ENCODE measurements at places on chromosomes 5 and 9.

DNA sequence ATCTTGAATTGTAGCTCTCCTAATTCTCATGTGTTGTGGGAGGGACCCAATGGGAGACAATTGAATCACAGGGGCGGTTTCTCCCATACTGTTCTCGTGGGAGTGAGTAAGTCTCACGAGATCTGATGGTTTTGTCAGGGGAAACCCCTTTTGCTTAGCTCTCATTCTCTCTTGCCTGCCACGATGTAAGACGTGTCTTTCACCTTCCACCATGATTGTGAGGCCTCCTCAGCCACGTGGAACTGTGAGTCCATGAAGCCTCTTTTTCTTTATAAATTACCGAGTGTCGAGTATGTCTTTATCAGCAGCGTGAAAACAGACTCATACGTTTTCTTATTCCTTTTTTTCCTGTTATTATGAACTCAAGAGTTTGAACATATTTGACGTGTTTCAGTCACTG is 39.1 kb downstream of the RETREG1 start:
- no peak for DNase-seq

- no peak for DNase-seq
Measured at GRCh38 chr9:126148994-126149393, 177.6 kb upstream of the MVB12B start.

DNA sequence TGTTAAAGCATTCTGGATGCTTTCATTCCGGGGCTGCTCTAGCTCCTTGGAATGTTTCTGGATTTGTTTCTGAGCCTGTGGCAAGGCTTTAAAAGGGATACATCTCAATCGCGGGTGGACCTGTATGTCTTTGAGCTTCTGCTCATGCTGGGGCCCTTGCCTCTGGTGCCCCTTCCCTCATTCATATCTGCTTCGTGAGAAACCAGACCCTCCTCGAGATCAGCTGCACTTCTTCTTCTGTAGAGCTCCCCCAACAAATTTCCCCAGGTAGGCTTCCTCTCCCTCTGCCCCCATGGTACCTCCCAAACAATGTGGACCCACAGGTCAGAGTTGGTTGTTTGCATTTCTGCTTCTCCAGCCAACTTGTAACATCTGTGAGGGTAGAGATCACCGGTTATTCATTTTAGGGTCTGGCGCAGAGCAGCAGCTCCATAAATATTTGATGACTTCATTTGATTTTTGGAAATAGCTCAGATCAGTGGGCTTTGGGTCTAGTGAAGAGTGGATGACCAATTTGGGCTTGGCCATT is 6.6 kb downstream of the ZNF618 start:
- DNase-seq: no peak

DNA sequence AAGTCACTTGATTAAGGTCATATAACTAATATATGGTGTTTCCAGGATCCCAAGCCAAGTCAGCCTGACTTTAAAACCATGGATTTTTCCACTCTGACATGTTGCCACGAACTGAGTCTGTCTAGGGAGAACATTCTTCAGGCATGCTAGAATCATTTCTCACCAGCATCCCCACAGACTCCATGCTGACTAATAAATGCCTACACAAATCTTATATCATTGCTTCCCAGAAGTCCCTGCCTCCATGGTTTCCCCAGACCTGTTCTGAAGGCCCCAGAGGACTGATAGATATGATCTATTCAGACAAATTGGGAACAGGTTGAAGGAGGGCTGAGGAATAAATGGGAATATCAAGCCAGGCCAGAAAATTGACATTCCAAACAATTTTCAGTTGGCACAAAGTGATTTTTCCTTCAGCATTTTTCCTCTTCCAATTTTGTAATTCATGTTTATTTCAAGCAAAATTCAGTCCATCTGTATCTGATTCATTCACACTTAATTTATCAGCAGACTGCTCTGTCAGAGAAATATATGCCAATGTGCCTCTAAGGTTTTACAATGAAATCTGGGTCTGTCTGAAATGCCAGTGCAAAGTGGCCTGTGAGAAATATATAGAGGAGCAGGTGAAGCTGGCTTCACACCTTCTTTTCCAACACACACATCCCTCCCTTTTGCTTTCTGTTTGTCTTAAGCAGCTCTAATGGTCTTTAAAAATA is 413.6 kb upstream of the TNC start:
- peak; percentile 98 for DNase-seq

- DNase-seq: no peak
Measured at GRCh38 chr5:109192555-109193281, 217.1 kb downstream of the PJA2 start.

GRCh38 chr5:143355710-143356109 is 47.8 kb downstream of the NR3C1 start:
- peak; percentile 92 for DNase-seq

- DNase-seq: no peak
Measured at GRCh38 chr5:177526791-177527190, 10.0 kb upstream of the DDX41 start.

DNA sequence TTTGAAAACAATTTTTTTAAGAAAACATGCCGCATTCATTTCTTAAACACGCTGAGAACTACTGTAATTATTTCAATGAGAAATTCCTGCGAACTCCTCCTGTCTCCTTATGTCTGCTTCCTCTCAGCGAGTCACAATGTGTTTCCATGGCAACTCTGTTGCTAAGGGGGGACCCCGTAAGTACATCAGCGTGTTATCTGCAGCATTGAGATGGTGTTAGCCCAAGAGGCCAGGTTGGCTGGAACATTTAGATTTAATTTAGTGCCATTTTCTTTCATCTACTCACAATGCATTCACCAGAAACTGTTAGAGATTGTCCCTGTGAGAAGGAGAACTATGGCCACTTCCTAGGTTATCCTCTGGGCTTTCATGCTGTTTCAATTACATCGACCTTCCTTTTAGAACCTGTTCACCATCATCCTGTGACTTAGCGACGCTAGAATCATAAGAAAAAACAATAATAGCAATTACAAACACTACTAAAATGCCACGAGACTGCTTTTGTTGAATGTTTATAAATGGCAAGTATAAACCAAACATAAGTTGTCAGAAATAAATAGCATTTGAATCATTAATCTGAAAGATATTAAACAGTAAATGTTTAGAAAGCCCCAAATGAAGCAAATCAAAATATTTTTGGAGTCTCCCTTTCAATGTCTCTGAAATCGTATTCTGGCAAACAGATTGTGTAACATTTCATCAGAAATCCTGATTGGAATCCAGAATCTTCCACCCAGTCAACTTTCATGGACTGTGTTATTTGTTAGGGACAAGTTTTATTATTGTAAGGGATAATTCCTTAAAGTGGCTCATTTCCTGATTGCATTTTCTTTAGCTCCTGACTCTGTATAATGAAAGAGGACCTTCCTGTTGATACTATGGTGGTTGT is 39.7 kb upstream of the SHC3 start:
- peak; percentile 57 for DNase-seq

DNA sequence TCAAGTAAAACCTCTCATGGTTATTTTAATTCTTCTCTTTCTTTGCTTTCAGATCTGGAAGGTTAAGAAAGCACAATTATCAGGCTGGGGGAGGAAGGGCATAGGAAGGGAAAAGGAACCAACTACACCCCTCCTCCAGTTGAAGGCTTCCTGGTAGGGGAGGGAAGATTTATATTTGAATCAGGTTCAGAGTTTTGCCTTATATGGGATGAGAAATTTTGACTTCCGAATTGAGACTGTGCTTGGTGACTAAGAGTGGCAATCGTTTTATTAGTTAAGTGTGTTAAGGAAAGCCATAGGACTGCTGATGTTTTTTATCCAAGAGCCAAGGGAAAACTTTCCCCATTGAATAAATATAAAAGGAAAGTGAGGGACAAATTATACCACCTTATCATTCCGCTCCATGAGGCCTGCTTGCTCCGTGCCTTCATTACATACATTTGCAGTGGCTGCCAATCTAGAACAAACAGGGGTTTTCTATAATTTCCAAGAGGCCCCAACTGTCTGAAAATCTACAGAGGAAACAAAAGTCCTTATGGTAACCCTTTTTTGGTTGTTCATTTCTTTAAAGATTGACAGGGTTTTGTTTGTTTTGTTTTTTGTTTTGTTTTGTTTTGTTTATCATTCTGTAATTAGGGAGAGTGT is 115.7 kb upstream of the EPB41L4A start:
- DNase-seq: no peak

- no peak for DNase-seq
Measured at GRCh38 chr9:81508476-81508875, 180.9 kb downstream of the TLE1 start.

DNA sequence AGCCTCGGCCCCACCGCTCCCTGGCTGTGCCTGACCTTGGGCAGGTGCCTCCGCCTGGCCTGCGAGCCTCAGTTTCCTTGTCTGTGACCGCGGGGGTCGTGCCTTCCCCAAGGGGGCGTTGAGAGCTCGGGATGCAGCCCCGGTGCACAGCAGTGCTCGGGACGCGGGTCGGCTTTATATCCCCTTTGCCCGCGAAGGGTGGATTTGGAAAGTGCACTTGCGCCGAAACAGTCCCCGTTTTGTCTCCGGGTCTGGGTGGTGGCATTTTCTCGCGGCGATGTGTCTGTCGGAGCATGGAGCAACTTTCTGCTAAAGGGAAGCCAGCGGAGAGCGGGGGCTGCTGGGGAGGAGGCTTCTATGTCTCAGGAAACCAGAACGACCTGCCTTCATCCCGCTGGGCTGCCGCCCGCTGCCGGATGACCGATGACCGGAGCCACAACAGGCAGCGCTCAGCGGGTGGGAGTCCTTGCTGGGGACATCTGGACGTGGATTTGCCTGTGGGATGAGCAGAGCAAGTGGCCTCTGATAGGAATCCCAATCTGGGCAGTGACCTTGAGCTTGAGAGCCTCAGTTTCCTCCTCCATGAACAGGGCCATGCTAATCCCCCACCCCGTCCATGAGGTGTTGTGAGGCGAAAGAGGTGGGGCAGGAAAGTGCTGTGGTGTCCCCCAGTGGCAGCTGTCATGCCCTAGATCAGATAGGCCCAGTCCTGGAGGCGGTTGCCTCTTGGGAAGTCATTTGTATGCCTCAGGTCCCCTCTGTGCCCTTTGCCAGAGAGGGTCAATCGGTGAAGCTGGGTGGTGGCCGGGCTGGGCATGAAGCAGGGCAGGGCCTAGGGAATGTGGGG is 651 bp downstream of the HRH2 start:
- no peak for DNase-seq

DNA sequence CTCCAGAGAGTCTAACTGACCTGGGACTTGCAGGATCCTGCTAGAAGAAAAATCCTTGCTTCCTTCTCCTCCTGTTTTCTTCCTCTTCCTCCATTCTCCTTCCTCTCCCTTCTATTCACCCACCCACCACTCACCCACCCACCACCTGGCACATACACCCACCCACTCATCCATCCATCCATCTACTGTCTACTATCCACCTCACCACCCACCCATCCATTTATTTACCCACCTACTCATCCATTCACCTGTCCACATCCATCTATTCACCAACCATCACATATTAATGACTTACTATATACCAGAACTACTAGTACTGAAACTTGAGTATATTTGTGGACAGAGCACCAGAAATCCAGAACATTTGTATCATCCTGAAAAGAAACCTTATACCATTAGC is 49.4 kb downstream of the EHMT1 start:
- DNase-seq: no peak

GRCh38 chr5:117488976-117489500 is 914.4 kb upstream of the SEMA6A start:
- DNase-seq: no peak

- DNase-seq: no peak
Measured at GRCh38 chr5:138273834-138274188, 610 bp downstream of the GFRA3 start.

GRCh38 chr5:173622183-173623047 is 6.0 kb upstream of the BOD1 start:
- DNase-seq: no peak

- DNase-seq: no peak
Measured at GRCh38 chr5:172762214-172763119, 8.5 kb downstream of the DUSP1 start.

DNA sequence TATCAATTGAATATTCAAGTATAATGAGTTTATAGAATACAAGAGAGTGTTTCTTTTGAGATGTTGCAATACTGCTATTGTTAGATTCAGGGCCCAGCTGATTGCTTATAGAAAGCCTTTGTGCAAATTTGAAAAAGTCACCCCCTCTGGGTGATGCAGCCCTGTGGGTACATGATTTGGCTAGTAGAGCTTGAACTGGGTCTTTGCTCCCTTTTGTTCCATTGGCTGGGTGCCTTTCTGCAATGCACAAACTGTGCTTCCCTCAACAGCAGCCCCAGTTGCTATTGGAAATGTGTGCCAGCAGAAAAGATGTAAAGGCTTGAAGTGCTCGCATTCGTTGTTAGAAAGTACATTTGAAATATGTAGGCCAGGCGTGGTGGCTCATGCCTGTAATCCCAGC is 61.8 kb upstream of the CEMIP2 start:
- DNase-seq: no peak

DNA sequence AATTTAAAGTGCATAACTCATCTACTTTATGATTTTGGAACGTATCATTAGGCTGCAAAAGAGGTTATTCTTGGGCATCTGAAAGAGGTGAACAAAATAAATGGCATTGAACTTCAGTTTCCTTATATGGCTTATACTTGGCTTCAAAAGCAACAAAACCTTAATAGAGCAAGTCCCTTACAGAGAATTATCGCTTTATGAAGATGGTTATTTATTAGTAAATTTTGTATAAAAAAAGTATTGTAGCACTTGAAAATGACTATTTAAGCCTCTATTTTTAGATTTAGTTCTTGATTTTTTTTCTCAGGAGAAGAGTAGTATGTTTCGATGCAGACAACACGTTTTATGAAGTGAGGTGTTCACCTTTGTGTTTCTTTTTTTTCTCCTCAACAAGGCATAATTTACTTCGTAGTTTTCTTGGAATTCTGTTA is 2.0 kb downstream of the ERBIN start:
- peak; percentile 13 for DNase-seq

- DNase-seq: no peak
Measured at GRCh38 chr9:73880101-73880500, 617.0 kb upstream of the RORB start.

GRCh38 chr5:66306844-66307315 is 162.8 kb downstream of the SREK1 start:
- DNase-seq: no peak

- peak; percentile 20 for DNase-seq
Measured at GRCh38 chr5:93126634-93127033, 454.4 kb downstream of the NR2F1-AS1 start.

DNA sequence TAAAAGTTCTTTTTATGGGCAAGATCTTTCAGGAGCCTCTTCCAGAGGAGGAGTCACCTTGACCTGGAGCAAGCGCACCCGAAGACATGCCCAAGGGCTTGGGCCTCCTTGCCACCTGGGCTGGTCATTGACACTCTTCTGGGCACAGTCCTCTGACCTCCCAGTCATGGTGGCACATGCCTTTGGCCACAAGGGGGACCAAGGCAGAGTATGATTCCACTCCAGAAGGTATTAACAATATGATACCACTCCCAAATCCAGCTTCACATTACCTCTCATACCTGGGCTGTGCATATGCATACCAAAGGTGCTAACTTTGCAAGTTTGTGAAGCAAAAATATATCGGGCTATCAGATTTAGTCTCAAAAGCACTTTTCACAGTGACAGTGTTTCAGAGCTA is 84.6 kb downstream of the MAST4 start:
- DNase-seq: no peak

Data from AG10803 (cell line).